ENCODE measurements at places on chromosomes 13 and 19.

DNA sequence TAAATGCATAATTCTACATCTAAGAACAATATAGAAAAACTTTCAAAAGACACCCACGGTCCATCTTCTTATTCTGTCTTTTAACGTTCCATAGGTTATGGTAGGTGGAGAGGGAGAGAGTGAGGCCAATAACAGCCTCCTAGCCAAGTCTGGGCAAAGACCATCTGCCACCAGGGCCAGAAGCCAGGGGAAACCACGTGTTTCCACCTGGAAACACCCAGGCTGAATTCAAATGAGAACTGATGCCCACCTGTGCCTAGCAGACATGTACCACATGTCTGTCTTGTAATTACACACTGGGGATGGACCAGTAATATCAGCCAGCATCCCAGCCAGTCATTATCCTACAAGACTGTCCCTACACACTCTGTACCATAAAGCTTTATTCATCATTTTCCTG, 1573.1 kb downstream of the EFNB2 start:
- DNase-seq: peak; percentile 88

- DNase-seq: no peak
Observed at GRCh38 chr19:18392926-18393325, 4.5 kb downstream of the LRRC25 start.

- no peak for DNase-seq
Observed at GRCh38 chr19:45947926-45948325, 25.7 kb downstream of the NOVA2 start.

DNA sequence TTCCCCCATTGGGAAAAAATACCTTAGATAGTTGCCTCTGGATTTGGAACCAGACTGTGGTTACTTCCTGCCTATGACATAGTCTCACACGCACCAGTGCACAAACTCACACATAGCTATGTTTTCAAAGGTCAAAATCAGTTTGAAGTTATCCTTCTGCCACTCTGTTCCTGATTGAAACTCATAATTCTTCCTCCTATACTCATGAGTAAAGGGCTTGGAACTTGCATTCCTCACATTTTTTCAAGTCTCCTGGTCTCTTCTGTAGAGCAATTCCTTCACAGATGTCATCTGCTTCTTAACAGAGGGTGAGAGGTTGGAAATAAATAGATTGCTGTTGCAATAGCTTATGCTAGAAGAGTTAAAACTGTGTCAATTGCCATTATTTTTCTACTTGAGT, 18.6 kb upstream of the POSTN start:
- no peak for DNase-seq

- DNase-seq: no peak
Observed at GRCh38 chr13:85013006-85013405, 786.2 kb downstream of the SLITRK6 start.

DNA sequence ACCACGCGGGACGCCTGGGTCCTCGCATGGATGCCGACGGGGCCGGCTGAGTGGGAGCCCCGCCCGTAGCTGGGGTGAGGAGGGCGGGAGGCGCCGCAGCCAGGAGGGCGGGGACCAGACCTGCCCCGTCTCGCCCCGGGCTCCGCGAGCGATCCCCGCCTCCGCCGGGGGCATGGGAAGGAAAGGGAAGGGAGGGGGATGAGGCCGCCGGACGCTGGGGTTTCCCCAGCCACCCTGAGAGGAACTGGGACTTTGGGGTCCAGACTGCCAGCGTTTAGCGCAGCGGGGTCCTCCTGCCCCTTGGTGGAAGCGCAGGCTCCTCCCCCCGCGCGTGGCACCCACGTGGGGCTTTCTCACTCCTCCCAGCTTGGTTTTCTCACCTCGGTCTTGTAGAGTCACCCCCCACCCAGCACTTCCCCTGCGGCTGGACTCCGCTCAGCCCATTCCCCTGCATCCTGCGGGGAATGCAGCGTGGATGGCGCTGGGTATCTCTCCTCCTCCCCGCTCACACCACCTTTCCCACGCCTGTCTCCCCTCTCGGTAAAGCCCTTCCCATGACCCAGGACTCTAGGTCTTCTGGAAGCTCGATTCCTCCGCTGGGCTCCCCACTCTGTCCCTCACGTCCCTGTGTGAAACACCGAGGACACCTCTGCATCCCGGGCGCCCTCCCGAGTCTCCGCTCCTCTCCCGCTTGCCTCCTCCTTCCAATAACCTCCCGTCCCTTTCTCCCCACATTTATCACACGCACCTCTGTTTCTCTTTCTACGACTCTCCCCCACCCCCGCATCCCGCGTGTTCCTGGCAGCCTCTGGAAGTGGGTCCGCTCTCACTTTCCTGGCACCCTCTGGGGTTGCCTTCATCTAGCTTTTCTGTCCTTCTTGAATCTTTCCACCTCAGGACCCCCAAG, 2.1 kb downstream of the TGFB1 start:
- DNase-seq: no peak

- no peak for DNase-seq
Observed at GRCh38 chr13:90443268-90443667, 904.2 kb upstream of the MIR17HG start.

- no peak for DNase-seq
Observed at GRCh38 chr13:27658546-27658945, 36.9 kb downstream of the POLR1D start.

DNA sequence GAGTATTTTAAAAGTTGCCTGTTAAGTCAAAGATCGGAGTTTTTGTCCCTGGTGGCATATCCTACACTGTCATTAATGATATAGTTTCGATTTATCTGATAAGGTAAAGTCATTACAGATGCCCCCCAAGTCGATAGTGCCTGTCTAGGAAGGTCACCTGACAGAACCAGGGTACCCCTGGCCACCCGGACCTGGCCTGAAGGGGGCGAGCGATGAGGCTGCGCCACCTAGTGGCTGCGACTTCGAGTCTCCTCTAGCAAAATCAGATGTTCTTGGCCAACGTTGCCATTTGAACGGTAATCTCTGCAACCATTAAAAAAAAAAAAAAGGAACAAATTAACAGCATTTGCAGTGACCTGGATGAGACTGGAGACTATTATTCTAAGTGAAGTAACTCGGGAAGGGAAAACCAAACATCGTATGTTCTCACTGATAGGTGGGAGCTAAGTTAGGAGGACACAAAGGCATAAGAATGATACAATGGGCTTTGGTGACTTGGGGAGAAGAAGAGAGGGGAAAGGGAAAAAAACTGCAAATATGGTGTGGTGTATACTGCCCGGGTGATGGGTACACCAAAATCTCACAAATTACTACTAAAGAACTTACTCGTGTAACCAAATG, 565.1 kb downstream of the LIG4 start:
- peak; percentile 54 for DNase-seq

DNA sequence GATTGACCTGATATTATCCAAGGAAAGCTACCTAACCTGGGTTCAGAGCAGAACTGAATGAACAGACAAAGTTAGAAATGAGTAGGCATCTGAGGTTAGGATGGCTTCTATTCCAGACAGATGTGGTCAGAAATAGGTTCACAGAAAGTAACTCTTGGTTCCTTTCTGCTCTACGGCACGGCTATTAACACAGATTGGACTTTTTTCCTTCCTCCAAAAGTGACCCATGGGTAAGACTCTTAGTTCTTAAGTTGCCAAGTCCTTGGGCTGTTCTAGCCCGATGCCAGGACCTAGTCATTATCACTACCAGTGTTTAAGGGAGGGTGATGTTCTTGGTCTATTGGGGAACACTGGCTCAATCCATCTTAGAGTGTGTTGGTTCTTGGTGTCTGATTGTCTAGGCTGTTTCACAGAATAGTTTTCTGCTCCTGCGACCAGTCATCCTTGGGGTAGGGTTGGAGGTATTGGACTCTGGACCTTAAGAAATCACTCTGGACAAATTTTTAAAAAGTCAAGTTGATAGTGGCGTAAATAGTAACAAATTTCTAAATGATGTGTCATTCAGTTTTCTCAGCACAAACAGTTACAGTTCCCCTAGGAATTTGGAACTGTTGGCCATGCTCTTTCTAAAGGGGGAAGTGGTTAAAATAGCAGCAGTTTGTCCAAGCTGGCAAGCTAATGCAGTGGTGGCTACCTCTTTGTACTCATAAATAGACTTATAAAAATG, 60.1 kb upstream of the MYCBP2 start:
- DNase-seq: no peak

- no peak for DNase-seq
Observed at GRCh38 chr19:1073063-1073955, 6.3 kb downstream of the ARHGAP45 start.

DNA sequence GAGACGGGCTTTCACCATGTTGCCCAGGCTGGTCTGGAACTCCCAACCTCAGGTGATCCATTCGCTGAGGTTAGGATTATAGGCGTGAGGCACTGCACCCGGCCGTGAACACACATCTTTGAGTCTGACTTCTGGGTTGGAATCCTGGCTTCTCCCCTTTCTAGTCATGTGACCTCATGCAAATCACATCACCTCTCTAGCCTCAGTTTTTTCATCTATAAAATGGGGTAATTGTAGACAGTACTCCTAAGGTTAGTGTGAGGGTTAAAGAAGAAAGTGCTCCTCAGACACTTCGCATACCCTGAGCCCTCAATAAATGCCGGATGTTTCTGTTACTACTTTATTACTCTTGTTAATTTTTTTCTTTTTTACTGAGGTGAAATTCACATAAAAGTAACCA, 55.4 kb downstream of the KCNC3 start:
- DNase-seq: no peak

DNA sequence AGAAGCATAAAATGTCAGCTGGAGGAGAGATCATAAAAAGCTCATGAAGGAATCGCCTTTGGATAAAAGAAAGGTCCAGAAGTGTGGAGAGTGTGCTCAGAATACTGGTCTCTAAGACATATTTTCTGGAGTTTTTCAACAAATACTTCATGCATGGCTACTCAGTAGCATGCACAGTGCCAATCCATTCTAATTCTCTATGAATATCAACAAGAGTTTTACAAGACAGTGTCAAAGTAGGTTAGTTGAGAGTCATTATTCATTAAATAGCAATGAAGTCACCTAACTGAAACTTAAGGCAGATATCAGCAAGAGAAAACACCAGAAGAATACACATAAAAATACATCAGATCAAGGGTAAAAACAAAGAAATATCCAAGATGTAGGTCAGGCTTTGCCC, 1243.2 kb upstream of the SLC10A2 start:
- no peak for DNase-seq

DNA sequence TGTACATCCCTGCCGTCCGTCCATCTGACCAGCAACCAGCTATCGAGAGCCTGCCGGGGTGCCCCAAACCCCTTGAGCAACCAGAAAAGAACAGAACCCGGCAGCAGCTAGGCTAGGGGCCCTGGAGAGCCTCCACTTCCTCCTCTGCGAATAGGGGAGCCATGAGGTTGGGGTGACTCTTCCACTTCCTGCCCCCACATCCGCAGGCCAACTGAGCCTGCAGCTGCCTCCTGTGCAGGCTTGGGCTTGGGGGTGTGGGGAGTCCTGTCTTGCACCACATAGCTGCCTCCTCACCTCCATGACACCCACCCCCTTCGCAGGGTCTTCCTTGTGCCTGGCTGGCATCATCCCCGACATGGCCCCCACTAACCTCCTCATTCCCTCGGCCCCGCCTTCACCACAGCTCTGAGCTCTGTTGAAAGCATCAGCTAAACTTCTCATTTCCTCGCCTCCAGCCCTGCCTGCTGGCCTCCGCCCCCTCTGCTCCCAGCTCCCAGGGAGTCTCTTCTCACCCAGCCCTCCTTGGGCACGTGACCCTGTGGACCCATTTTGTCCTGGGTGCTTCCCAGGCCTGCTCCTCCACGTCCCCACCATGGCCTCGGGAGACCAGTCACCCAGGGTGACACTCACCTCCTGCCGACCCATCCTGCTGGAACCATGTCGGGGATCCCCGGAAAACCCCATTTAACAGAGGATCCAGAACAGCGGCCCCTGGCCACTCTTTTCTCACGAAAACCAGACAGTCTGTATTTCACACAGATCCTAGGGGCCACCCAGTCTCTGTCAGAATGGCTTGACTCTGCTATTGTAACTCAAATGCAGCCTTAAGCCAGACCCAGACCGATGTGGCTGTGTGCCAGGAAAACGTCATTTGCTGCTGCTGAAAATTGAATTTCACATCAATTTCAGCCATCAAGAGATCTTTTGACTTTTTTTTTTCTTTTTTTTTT, 50.4 kb downstream of the MYO9B start:
- DNase-seq: peak; percentile 51

DNA sequence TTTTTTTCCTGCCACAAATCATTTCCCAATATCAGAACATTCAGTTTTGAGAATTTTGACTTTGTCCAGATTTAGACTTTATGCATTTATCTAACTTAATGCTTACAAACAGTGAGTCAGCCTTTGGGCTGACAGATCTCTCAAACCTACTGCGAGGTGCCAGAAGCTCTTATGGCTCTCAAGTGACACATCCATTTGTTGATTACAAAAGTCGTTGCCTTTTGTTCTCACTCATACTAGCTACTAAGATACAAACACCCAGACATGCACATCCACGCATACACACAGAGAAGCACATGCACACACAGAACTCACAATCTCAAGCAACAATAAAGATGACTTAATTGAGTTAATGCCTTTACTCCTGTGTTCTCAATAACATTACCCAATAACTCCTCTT, 1147.5 kb downstream of the DIAPH3 start:
- no peak for DNase-seq

GRCh38 chr13:48318377-48318811, 14.8 kb downstream of the RB1 start:
- no peak for DNase-seq

DNA sequence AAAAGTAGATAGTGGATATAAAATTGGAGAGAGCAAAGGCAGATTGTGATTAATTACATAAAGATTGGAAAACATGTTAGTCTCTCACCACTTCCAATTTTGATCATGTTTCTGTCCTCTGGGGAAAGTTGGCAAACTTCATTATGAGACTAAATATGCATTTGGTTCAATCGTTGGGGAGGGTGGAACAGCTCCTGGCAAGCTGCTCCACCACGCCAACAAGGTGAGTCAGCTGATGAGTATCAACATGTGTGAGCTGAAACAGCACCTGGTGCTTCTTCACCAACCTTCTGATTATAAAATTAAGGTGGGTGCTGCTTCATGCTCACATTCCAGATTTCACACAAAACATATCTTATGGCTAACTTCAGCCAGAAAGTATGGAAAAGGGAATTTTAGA, 1784.6 kb downstream of the SLITRK5 start:
- DNase-seq: no peak

- no peak for DNase-seq
Observed at GRCh38 chr13:36533806-36534205, 101.5 kb downstream of the CCNA1 start.

DNA sequence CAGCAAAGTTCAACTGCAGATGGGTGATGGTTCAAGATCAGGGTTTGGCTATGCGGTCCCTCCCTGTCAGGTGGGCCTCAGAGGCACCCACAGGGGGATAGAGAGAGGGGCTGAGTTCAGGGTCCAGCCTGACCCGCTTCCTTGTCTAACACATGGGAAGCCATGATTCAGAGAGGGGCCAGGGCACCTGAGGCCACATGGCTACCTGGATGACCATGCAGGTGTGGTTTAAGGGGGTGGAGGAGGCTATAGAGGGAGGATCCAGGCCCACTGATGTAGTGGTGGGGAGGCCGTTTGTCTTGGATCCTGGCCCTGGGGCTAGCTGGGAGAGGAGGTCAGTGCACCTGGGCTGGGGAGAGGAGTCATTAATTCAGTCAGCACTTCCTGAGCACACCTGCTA, 56.7 kb downstream of the ZNF536 start:
- no peak for DNase-seq
